ENCODE measurements at places on chromosomes 4 and X.

GRCh38 chrX:31319586-31319985 lies 247.7 kb upstream of the FTHL17 start:
- no peak for DNase-seq

DNA sequence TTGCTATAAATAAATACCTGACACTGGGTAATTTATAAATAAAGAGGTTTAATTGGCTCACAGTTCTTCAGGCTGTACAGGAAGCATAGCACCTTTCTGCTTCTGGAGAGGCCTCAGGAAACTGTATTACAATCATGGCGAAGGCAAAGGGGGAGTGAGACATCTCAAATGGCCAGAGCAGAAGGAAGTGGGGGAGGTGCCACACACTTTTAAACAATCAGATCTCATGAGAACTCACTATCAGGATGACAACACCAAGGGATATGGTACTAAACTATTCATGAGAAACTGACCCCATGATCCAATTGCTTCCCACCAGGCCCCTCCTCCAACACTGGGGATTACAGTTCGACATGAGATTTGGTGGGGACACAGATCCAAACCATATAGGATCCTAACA lies 11.7 kb upstream of the TCEAL9 start:
- DNase-seq = no peak

GRCh38 chrX:39532761-39533160 lies 565.0 kb downstream of the BCOR start:
- DNase-seq = no peak

- no peak for DNase-seq
Observed at GRCh38 chr4:108796173-108796572, 33.3 kb upstream of the ETNPPL start.

- DNase-seq = no peak
Observed at GRCh38 chrX:49164589-49165360, 2.2 kb downstream of the MAGIX start.

All from eye (tissue), 1 donor.